Stimulated activated CD4-positive, alpha-beta T cell treated with anti-CD3 and anti-CD28 coated beads, Interleukin-15, amount 100 ng/mL, for 48 hours (primary cell): ENCODE measurements at places on chromosomes 1 and 21.

- no peak for DNase-seq
Observed at GRCh38 chr1:109391626-109392025, 6.1 kb downstream of the SORT1 start.

DNA sequence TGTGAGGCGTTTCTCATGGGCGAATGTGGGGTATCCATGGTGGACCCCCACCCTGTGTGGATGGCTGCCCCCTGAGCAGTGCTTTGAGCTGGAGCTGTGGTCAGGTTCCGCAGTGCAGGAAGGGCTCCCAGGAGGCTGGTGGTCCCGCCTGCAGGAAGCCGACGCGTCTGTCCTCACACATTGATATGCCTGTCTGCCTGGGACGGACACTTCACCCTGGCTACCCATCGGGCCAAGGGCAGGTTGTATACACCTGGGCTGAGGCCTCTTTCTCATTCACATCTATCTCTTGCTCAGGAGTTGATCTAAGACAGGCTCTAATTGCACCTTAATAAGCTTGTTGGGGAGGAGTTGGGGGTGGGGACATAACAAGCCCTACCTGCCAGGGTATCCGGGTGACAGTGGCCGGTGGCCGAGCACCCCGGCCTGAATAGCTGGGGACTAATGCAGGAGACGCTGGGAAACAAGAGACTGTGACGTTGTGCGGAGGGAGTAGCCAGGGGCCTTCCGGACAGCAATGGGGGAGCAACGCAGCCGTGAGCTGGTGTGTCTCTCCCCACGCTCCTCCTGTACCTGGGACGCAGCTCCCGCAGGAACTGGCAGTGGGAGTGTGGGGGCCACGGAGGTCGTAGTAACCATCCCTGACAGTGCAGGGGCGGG lies 21.7 kb downstream of the PDXK start:
- DNase-seq: no peak

DNA sequence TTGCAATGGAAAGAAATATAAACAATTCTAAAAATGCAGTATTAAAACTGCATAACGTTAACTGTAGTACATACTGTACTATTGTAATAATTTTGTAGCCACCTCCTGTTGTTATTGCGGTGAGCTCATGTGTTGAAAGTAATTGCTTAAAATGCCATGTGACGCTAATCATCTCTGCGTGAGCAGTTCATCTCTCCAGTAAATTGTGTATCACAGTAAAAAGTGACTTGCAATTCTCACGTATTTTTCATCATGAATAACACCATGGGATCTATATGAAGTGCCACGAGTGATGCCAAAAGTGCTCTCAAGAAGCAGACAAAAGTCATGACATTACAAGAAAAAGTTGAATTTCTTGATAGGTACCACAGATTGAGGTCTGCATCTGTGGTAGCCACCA lies 82.4 kb upstream of the CYYR1 start:
- DNase-seq: no peak

DNA sequence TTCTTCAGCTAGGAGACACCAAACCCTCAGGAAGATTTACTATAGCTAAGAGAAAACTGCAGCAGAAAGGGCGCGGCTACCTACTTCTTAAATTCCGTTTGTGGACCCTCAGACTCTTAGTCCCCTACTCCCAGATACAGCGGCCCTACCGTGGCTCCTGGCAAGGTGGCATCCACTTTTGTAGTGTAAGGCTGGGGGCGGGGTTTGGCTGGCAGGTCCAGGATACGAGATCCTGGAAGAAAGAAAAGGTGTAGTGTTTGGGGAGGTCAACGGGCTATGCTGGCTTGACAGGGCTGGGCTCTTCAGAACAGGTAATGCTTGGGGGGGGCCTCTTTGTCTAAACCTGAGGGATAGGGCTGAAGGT lies 280 bp downstream of the CREB3L4 start:
- no peak for DNase-seq

DNA sequence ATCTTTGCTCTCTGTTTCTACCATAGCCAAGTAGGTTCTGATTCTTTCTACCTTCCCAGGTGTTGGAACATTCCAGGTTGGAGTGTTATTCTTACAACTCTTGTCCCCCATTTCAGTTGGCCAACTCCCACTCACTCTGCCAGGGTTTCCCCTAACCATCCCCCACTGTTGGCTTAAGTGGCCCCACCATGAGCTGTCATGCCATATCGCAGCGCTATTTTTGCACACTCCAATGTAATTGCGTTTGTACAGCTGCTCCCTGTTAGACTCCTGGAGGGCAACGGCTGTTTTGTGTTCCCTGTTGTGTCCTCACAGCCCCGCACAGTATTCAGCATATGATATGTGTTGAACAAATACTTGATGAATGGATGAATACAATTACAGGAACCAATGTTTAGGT lies 117.7 kb upstream of the ETS2 start:
- DNase-seq: no peak

DNA sequence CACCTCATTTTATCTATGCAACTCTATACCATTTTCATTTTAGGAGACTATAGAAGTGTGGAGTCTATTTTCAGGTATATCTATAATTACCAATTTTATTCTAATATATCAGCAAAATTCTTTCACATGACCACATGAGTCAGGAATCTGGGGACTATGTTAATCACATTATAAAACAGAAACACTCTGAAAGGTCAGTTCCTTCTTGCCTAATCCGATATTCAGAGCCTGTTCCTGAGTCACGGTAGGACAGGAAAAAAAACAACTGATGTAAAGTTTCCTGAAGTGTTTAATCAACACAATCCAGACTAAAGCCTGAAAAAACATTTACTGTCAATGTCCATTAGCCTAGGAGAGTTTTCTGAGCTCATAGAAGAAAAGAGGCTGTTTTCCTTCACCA lies 1902.3 kb downstream of the NCAM2 start:
- no peak for DNase-seq

DNA sequence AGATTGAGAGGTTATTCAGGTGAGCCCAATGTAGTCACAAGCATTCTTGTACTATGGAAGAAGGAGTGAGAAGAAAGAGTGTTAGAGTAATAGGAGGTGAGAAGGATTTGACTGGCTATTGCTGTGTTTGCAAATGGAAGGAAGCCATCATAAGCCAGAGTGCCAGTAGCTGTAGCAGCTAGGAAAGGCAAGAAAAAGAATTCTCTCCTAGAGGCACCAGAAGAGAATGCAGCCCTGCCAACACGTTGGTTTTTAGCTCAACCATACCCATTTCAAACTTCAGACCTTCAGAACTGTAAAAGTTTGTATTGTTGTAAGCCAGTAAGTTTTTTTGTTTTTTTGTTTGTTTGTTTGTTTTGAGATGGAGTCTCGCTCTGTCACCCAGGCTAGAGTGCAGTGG lies 8.9 kb upstream of the IL12RB2 start:
- DNase-seq: no peak

DNA sequence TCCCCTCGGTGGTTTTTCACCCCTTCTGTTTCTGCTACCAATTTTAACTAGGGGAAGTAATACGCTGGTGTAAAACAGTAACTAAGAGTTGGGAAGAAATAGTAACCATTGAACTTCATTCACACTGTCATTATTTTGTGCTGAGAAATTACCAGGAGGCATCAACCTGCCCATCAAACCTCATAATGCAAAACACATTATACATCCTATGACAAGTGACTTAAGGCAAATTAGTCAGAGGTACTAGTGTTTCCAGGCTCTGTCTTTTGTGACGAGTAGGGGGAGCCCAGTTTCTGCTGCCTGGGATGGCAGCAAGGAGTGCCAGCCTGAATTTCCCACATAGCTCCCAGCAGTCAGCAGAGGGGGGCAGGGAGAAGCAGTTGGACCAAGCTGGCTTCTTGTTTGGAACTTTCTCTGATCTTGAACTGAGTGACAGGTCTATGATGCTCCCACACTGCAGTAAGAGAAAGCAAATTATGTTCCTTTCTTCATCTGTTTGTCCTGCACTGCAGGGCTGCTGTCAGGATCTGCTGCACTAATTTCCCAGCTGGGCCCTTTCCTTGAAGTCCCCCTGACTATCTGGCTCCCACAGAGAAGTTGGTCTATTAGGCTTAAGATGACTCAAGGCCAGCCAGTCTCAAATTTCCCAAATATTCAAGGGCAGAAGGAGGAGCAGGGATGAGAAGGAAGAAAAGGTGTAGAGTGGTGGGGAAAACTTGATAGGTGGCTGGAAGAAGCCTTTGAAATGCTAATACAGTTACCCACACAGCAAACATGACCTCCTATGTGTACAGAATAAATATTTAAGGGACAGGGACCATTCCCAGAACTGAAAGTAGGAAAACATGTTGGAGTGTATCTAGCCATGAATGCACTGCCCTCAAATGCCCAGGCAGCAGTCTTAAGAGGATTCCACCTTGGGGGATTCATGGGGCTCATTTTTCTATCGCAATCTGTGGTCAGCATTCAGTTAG lies 322.8 kb downstream of the SEC16B start:
- no peak for DNase-seq

DNA sequence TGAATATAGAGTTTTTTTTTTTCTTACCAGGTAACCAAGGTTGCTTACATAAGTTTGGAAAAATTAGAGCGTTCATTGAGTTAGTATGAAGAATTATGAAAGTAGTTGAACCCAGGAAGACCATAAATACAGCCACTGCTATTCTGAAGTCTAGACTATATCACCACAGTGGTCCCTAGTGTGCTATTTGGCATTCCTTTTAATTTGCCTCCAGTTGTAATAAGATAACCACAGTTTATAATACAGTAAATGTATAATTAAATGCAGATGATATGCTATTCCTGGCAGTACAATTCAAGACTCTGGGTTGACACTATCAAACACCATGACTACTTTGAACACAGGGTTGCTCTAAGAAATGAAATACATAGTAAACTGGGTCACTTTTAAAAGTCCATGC lies 270.5 kb downstream of the BRINP2 start:
- DNase-seq: no peak
